DMS53 (cell line): ENCODE measurements at places on chromosomes 5 and 9.

GRCh38 chr9:119250730-119251129 is 118.5 kb downstream of the BRINP1 start:
- no peak for DNase-seq

- no peak for DNase-seq
These were observed 43.5 kb downstream of the SH3PXD2B start for GRCh38 chr5:172410662-172411483.

DNA sequence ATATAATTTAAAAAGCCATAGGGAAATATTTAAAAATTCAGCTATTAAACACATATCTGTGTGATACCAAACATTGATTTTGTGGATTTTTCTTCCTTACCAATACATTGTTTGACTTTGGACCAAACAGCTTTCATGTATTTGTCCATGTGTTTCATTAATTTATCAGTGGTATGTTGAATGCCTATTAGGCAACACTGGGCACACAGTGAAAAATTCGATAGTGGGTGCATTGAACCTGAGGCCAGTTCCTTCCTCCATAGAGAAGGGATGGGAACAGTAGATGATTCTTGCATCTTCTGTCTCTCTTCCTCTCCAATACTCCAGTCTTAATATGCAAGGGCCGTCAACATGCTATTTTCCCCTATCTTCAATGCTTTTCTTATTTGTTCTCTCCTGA is 110.2 kb upstream of the NR3C1 start:
- DNase-seq: no peak

DNA sequence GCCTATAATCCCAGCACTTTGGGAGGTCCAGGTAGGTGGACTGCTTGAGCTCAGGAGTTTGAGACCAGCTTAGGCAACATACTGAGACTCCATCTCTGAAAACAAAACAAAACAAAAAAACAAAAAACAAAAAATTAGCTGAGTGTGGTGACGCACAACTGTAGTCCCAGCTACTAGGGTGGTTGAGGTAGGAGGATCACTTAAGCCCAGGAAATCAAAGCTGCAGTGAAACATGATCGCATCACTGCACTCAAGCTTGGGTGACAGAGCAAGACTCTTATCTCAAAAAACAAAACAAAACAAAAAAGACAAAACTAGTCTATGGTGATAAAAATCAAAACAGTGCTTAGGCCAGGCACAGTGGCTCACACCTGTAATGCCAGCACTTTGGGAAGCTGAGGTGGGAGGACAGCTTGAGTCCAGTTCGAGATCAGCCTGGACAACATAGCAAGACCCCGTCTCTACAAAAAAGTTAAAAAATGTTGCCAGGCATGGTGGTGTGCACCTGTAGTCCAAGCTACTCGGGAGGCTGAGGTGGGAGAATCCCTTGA is 28.8 kb downstream of the FBXO10 start:
- no peak for DNase-seq

GRCh38 chr9:38355115-38355514 is 37.4 kb upstream of the ALDH1B1 start:
- no peak for DNase-seq
